ENCODE measurements at places on chromosomes 11 and 22. TPM values are rescaled to one million over a fixed set of nuclear protein-coding genes. Genes with fewer than 3 reads are reported as not detected.

Gene OR51I1
- not detected for total RNA-seq

Gene FOLR3
- total RNA-seq: 0.47 TPM

Gene ANAPC15
- total RNA-seq: 48.8 TPM

Gene PHF21B
- not detected for total RNA-seq

Gene AMOTL1
- total RNA-seq: 0.08 TPM

Gene PGGHG
- total RNA-seq: 670 TPM

Gene FBXO3
- total RNA-seq: 63.4 TPM

GRCh38 chr11:66366844-66367477 lies 4.6 kb downstream of the SLC29A2 start:
- no peak overlapping the region for H3K27ac ChIP-seq
- no peak overlapping the region for H3K4me3 ChIP-seq
- H3K27me3 ChIP-seq: no peaks in the 10 kb centered on the region
- peaks cover 7% of the 10 kb centered on the region for H3K4me1 ChIP-seq
- DNase-seq: no peak

DNA sequence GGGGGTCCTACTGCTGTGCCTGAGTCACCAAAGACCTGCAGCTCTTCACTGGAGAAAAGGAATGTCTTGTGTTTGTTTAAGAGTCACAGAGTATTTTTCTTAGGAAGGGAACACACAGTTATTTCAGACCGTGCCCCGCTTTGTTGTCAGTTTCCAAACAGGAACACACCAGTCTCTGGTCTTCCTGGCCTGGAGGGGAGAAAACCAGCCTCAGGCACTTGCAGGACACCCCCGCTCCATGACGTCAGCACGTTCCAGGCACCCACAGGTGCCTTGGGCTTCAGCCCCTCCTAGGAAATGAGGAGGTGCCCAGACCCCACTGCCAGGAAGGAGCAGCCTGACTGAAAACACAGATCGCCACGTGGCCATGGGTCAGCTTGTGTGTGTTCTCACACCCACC lies 5.4 kb downstream of the DEAF1 start:
- no peak overlapping the region for H3K4me3 ChIP-seq
- H3K4me1 ChIP-seq: peaks cover 47% of the 10 kb centered on the region
- H3K36me3 ChIP-seq: peaks cover 48% of the 10 kb centered on the region
- no peaks in the 10 kb centered on the region for H3K27me3 ChIP-seq
- H3K27ac ChIP-seq: no peak overlapping the region
- DNase-seq: no peak

DNA sequence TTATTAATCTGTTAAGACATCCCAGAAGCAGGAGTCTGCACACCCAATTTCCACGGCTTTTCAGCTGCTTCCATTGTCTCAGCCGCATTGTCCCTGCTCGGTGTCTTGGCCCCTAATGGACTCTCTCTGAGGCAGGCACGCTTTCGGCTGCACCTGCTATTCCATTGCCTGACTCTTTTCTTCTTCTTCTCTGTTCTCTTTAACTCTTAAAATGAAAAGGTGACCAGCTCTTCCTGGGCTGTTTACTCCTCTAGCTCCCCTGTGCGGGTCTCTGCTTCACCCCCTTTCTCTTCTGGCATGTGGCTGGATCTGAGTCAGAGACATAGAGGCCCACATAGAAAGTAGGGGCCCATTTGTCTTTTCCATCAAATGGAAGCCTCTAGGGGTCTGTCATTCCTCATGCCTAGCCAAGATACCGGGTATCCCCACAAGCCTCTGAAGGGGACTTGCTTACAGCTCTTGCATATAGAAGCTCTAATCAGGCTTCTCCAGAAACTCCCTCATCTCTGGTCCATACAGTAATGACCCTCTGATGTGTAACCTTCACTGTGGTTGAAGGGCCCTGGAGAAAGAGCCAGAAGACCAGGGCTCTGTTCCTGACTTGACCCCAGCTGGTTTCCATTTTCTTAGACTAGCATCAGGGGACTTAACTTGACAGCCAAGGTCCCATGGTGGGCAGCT lies 243.9 kb downstream of the ST3GAL4 start:
- H3K27ac ChIP-seq: no peak overlapping the region
- peaks cover 5% of the 10 kb centered on the region for H3K27me3 ChIP-seq
- no peak for DNase-seq

DNA sequence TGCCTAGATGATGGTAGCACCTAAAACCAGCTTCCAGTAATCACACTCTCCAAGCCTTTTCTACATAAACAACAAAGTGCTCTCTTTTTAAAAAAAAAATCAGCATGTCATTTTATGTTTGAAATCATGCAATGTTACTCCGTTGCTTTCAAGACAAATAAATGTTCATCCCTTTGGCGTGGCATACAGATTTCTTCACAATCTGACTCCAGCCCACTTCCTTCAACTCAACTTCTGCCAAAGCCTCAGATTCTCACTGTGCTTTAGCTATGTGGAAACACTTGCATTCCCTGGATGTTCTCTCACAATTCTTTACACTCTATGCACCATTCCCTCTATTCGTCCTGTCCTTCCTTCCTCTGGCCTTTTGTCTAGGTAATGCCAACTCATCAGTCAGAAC lies 206.3 kb upstream of the BLID start:
- no peak overlapping the region for H3K4me3 ChIP-seq
- H3K36me3 ChIP-seq: no peaks in the 10 kb centered on the region
- no peaks in the 10 kb centered on the region for H3K4me1 ChIP-seq
- no peak for DNase-seq
- no peak overlapping the region for H3K27ac ChIP-seq

DNA sequence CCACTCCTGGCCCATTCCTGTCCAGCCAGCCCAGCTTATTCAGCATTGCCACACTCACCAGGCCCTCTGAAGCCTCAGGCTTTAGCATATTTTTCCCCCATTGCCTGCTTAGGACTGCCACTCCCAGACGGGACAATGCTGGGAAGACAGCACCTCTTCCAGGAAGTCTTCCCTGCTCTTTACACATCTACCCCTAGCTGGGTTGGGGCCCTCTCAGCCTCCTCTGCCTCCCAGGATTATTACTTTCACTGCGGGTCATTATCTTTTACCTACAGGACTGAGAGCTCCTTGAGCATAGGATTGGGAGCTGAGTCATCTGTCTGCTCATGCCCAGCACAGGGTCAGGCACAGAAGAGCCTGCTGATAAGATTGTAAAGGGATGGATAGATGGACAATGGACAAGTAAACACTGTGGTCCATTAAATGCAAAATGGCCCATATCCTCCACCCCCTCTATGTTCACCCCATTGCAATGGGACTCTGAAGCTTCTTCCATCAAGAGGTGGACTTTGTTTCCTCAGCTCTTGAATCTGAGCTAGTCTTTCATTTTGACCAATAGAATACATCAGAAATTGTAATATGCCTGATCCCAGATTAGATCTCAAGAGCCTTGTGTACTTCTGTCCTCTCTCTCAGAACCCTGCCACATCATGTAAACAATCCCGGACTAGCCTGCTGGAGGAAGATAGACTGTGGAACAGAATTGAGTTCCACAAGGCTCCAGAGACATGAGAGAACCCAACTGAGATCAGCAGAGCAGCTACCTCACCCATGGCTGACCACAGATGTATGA lies 32.0 kb upstream of the LRRC32 start:
- H3K27me3 ChIP-seq: no peaks in the 10 kb centered on the region
- DNase-seq: no peak
- H3K36me3 ChIP-seq: no peaks in the 10 kb centered on the region
- no peak overlapping the region for H3K27ac ChIP-seq
- no peaks in the 10 kb centered on the region for H3K4me1 ChIP-seq

DNA sequence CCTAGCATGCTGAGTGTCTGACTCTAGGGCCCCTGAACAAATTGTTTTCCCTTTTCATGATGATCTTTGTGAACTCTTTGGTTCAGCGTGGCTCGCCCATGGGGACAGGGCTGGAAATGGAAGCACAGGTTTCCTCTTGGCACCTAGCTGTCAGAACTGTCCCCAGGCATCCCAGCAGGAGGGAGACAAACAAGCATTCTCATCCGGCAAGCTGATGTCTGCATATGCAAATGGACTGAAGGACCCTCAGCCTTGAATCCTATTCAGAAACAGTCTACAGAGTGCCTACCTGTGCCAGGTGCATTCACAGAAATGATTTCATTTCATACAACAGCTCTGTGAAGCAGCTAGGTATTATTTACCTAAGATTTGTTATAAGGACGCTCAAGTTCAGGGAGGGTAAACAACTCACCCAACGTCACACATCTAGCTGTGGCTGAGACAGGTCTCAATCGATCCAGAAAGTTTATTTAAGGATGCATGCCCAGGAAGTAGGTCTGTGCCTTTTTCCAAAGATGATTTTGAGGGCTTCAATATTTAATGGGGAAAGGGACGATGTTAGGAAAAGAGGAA lies 176.4 kb downstream of the KIRREL3 start:
- no peaks in the 10 kb centered on the region for H3K36me3 ChIP-seq
- H3K27me3 ChIP-seq: peaks cover 2% of the 10 kb centered on the region
- no peak overlapping the region for H3K27ac ChIP-seq
- no peak for DNase-seq

DNA sequence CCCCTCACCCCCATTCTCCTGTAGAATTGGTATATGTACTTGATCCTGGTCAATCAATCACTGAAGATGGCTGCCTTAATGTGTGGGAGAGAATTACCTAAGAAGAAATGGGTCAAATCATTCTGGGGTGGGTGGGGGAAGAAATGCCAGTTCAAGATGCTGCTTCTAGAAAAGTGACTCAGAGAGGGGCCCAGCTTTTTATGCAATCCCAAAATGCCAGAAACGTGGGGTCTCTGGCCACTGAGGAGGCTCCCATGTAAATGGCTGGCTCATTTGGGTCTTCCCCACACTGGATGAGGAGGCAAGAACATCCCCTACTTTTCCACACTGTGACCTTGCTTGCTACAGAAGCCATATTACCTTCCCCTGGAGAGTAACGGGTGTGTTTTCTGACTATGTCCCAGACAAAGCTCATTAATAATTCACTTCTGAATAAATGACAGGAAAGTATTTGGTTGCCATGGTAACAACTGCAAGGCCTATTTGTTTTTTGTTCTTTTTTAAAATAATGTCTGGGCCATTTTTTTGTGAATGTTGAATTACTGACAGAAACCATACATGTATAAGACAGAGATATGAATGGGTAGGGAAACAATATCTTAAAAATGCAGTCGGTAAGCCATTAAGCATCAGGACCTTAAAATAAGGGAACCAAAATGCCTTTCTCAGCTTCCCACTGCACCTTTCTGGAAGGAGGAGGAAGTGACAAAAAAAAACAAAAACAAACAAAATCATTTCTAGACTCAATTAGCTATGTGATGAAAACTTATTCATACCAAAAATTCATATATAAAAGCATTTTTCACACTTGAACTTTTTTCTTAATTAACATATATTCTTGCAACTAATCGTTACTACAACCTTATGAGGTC lies 32.0 kb downstream of the SLC1A2 start:
- no peak for DNase-seq
- no peak overlapping the region for H3K27ac ChIP-seq
- no peak overlapping the region for H3K4me3 ChIP-seq
- peaks cover 16% of the 10 kb centered on the region for H3K4me1 ChIP-seq
- no peaks in the 10 kb centered on the region for H3K27me3 ChIP-seq
- H3K36me3 ChIP-seq: no peaks in the 10 kb centered on the region

GRCh38 chr11:45313171-45313865 lies 27.2 kb upstream of the SYT13 start:
- peaks cover 13% of the 10 kb centered on the region for H3K27me3 ChIP-seq
- DNase-seq: no peak
- H3K4me3 ChIP-seq: no peak overlapping the region
- H3K4me1 ChIP-seq: no peaks in the 10 kb centered on the region

GRCh38 chr11:60855726-60856633 lies at the start of gene PTGDR2:
Gene PTGDR2 (minus strand): TSS chr11:60855950. CDS start chr11:60853722, 2,228 bp downstream.
- peaks cover 11% of the 10 kb centered on the region for H3K4me1 ChIP-seq
- DNase-seq: no peak
- no peak within 1 kb of the TSS for H3K27ac ChIP-seq
- H3K27me3 ChIP-seq: no peaks in the 10 kb centered on the region

Measured in CD4-positive, alpha-beta T cell (primary cell).